NCI-H460 (cell line): ENCODE measurements at places on chromosomes 6 and 20. TPM values are rescaled to one million over a fixed set of nuclear protein-coding genes. Genes with fewer than 3 reads are reported as not detected.

Gene SLC22A2
- not detected in 2 replicates for total RNA-seq

Gene GCNT2
- 34.4 TPM in 2 replicates for total RNA-seq

Gene KCNK17
- total RNA-seq: not detected in 2 replicates

Gene HLA-G
- not detected in 2 replicates for total RNA-seq

Gene TAGAP
- not detected in 2 replicates for total RNA-seq

Gene PPP1R3G
- 0.22 and 0.40 TPM in 2 replicates for total RNA-seq

Gene MTFR2
- 5.7 and 6.0 TPM in 2 replicates for total RNA-seq
